ENCODE measurements at places on chromosomes 11 and 22.

DNA sequence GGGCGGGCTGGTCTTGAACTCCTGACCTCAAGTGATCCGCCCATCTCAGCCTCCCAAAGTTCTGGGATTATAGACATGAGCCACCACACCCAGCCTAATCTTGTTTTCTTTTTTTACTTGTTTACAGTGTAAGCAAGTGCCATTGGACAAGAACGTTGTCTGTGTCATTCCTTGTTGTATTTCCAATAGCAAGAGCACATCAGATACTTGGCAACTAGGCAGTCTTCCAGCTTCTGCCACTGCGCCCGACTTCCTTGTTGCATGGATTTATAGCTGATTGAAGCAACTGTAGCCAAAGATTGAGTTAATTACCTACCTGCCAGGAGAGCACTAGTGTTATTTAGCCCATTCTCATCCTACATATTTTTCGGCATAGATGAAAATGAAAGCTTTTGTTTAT is 3.1 kb upstream of the SGSM3 start:
- DNase-seq, result no peak

- DNase-seq, result no peak
Measured at GRCh38 chr22:49011769-49012648, 815.7 kb downstream of the BRD1 start.

- no peak for DNase-seq
Measured at GRCh38 chr11:16863389-16863788, 124.9 kb downstream of the C11orf58 start.

DNA sequence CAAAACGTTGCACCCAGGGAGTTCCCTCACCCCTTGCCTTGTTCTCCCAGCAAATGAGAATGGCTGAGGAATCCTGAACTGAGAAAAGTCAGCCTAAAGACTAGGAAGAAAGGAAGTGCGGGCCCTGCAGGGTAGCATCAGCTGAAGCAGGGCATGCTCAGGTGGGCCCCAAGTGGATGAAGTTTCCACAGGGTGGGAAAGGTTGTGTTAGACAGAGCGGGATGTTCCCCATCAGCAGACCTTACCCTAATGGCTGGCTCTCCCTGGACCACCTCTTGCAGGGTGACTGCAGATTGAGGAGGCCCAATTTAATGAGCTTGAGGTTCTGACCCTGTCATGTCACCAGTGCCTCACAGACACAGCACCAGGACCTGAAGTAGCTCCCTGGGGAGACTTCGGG is 81.5 kb upstream of the MYOD1 start:
- DNase-seq, result no peak

DNA sequence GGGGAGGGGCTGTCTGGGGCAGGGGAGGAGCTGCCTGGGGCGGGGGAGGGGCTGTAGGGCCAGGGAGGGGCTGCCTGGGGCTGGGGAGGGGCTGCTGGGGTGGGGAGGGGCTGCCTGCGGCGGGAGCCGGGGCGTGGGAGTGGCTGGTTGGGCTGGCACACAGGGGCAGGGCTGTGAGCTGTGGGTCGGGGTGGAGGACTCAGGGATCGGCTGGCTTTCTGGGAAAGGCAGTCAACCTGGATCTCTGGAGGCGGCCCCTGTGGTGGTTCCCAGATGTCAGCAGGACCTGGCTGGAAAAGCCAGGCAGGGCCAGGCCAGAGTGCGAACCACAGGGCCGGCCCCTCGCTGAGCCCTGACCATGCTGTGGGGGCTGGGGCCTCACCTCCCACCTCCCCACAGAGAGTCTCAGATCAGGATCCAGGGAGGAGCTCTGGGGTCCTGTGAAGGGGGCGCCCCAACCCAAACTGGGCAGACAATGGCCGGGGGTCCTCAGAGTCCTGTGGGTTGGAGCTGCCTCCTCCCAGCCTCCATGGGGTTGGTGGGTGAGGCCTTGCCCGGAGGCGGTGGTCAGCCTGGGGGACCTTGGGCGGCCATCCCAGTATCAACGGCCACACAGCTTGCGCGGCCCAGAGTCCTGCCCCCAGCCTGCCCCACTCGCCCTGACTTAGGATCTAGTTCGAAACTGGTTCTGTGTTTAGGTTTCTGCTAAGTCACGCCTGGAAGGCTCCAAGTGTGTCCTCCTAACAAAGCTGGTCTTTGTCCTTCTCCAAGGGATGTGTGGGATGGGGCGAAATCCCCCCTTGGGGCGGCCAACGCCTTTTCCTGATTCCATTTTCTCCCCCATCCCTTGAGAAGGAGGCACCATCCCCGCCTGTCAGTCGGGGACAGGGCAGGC is 1.9 kb downstream of the MUC5B start:
- DNase-seq, result no peak

- no peak for DNase-seq
Measured at GRCh38 chr11:30935861-30936260, 349.7 kb upstream of the MPPED2 start.

GRCh38 chr11:132463295-132464002 is 1068.9 kb downstream of the OPCML start:
- no peak for DNase-seq

DNA sequence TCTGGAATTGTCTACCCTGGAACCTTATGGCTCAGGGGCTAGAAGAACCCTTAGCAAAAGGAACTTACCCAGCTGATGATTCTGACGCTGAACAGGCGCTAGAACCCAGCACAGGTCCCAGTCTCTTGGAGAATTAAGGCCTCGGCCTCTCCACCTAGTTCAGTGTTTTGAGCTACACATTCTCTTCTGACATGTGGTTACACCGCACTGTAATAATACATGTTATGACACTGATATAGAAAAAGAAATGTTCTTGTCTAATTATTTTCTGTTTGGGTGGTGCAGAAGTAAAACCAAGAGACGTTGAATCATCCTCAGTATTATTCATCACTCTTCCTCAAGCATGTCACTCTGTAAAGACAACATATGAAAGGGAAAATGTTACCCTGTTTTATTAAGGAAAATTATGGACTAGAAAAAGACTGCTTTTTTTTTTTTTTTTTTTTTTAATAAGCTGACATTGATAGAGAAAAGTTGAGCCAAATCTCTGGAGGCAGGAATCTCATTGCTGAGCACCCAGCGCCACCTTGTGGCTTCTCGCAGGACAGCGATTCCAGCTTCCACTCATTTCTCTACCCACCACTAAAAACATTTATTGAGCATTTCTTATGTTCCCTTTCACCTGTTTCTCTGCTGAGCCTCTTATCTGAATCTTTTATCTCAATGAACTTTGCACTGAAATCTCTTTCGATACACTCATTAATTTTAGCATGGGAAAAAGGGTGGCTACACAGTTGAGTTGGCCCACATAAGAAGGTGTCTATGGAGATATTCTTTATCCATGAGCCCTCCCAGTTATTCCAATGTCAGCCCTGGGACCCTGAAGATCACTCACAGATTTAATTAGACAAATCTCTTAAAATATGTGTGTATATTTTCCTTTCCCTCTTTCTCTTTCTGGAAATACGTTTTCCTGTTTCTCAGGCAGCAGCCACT is 12.6 kb upstream of the APLNR start:
- DNase-seq, result no peak

All from GM12891 (cell line).